Spinal cord (tissue), 10 donors: ENCODE measurements at places on chromosomes 4 and X. TPM values are rescaled to one million over a fixed set of nuclear protein-coding genes. Genes with fewer than 3 reads are reported as not detected.

GNL3L gene
- 23.2 TPM for total RNA-seq

ZNF185 gene
- total RNA-seq: 3.7 TPM

ALG13 gene
- total RNA-seq: 45.2 TPM

THOC2 gene
- 97.7 TPM for total RNA-seq

ERAS gene
- not detected for total RNA-seq

RNF212 gene
- total RNA-seq: 7.5 TPM

PCDH11X gene
- total RNA-seq: 24.5 TPM

ANOS1 gene
- total RNA-seq: 115 TPM

ZNF81 gene
- total RNA-seq: 13.1 TPM

NWD2 gene
- total RNA-seq: 10.3 TPM

VSIG4 gene
- total RNA-seq: 29.2 TPM
